ENCODE measurements at places on chromosomes 7 and 10. TPM values are rescaled to one million over a fixed set of nuclear protein-coding genes. Genes with fewer than 3 reads are reported as not detected.

ANXA8 gene
- total RNA-seq: 1.4 TPM

MCM7 gene
- total RNA-seq: 355 TPM

CYP26C1 gene
- total RNA-seq: 0.43 TPM

ASB10 gene
- total RNA-seq: not detected

IDI2 gene
- total RNA-seq: not detected

SPOCK2 gene
- total RNA-seq: 27.9 TPM

TUBAL3 gene
- not detected for total RNA-seq

NANOS1 gene
- total RNA-seq: 3.9 TPM

FERD3L gene
- not detected for total RNA-seq

AKR1C2 gene
- total RNA-seq: 4.4 TPM

RAPGEF5 gene
- total RNA-seq: 8.3 TPM

ASZ1 gene
- not detected for total RNA-seq

PAPSS2 gene
- total RNA-seq: 24.4 TPM

ZCCHC24 gene
- 4.7 TPM for total RNA-seq

CCDC172 gene
- total RNA-seq: not detected

ATRNL1 gene
- 11.7 TPM for total RNA-seq

PAX4 gene
- not detected for total RNA-seq

CDK1 gene
- total RNA-seq: 141 TPM

HTR7 gene
- total RNA-seq: 0.06 TPM

AS3MT gene
- 10.7 TPM for total RNA-seq

MYL7 gene
- total RNA-seq: not detected

MCU gene
- total RNA-seq: 32.7 TPM

CDNF gene
- 0.29 TPM for total RNA-seq

CYP2C19 gene
- total RNA-seq: not detected

HIPK2 gene
- total RNA-seq: 45.1 TPM

STEAP2 gene
- 2.7 TPM for total RNA-seq

HELLS gene
- total RNA-seq: 71.1 TPM

All from epithelial cell of proximal tubule (primary cell).